Psoas muscle (tissue), 8 donors: ENCODE measurements at places on chromosomes 5 and 9. TPM values are rescaled to one million over a fixed set of nuclear protein-coding genes. Genes with fewer than 3 reads are reported as not detected.

PCDHGC5 gene
- total RNA-seq = 0.49 TPM

- H3K27ac ChIP-seq = no peak overlapping the region
- no peaks in the 10 kb centered on the region for H3K27me3 ChIP-seq
- no peak overlapping the region for H3K4me3 ChIP-seq
Observed at GRCh38 chr9:94014066-94014654, 59.0 kb upstream of the BARX1 start.

GRCh38 chr5:37882636-37883035, 42.8 kb upstream of the GDNF start:
- no peak overlapping the region for H3K27ac ChIP-seq
- H3K27me3 ChIP-seq = no peaks in the 10 kb centered on the region
- no peak for DNase-seq
- H3K36me3 ChIP-seq = no peaks in the 10 kb centered on the region

DOK3 gene
- 5.4 TPM for total RNA-seq

PCDHA8 gene
- not detected for total RNA-seq

GRCh38 chr5:128778474-128778873, 186.8 kb upstream of the SLC27A6 start:
- H3K4me1 ChIP-seq = no peaks in the 10 kb centered on the region
- no peaks in the 10 kb centered on the region for H3K27me3 ChIP-seq
- H3K27ac ChIP-seq = no peak overlapping the region
- H3K4me3 ChIP-seq = no peak overlapping the region

TRIM36 gene
- 0.49 TPM for total RNA-seq

GRCh38 chr5:98218838-98219237, 554.6 kb upstream of the RGMB start:
- no peaks in the 10 kb centered on the region for H3K4me1 ChIP-seq
- no peaks in the 10 kb centered on the region for H3K36me3 ChIP-seq
- H3K4me3 ChIP-seq = no peak overlapping the region
